ENCODE measurements at places on chromosomes 1 and 21.

GRCh38 chr1:160117300-160117699 is 1.7 kb downstream of the ATP1A2 start:
- DNase-seq = no peak

DNA sequence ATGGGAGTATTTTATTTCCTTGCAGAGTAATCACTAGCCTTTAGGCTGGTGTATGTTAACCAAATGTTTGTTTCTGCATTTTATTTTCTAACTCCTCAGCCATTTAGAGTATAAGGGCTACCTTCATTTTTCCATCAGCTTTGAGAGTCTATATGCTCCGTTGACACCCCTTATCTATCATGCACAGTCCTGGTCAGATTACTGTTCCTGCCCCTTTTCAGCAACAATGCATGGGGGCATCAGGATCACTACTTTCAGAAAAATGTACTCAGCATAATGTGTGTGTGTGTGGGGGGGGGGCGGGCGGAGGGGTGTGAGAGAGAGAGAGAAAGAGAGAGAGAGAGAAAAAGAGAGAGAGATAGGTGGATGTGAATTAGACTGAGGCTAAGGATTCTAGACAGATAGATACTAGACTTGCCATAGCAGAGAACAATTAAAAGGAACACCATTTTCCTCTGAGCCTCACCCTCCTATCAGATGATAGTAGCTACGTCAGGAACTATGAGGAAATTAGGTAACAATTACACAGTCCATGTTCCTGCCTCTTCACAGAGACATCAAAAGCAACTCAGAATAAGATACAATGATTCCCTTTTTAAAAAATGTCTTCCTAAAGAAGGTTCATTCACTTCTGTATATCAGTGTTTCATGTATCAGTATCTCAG is 40.8 kb downstream of the FCER1A start:
- no peak for DNase-seq

DNA sequence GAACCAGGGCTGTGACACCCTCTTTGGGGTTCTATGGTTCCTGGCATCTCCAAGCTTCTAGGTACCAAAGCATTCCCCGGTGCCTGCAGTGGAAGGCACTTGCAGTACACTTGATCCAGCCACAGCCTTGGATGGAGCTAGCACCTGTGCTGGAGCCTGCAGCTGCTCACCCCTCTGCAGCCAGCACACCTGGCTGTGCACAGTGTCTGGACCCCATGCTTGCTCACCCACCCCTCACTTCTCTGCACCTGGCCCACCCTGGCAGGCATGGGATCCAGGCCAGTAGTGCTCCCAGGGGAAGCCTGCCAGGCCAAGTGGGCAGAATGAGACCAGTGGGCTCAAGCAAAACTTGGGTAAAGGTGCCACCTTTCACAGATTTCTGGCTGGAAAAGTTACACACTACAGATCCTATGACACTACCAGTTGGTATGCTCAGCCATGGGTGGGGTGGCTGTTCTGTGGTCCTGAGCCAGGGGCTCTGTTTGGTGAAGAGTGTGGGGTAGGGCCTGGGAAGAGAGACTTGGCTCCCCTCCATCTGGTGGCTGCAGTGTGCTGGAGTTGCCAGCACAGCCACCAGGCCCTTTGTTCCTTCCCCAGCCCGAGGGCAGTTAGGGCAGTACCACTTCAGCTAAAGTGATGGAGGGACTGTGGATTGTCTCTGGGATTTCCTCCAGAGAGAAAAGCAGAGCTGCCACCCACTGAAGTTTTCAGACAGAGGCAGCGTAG is 157.8 kb upstream of the LRRC7 start:
- DNase-seq = no peak

GRCh38 chr1:110164725-110165350 is 14.5 kb downstream of the SLC6A17 start:
- no peak for DNase-seq

- DNase-seq = no peak
Observed at GRCh38 chr1:74714429-74715235, 18.2 kb downstream of the CRYZ start.

GRCh38 chr1:12436345-12436658 is 181.7 kb downstream of the DHRS3 start:
- DNase-seq = no peak

DNA sequence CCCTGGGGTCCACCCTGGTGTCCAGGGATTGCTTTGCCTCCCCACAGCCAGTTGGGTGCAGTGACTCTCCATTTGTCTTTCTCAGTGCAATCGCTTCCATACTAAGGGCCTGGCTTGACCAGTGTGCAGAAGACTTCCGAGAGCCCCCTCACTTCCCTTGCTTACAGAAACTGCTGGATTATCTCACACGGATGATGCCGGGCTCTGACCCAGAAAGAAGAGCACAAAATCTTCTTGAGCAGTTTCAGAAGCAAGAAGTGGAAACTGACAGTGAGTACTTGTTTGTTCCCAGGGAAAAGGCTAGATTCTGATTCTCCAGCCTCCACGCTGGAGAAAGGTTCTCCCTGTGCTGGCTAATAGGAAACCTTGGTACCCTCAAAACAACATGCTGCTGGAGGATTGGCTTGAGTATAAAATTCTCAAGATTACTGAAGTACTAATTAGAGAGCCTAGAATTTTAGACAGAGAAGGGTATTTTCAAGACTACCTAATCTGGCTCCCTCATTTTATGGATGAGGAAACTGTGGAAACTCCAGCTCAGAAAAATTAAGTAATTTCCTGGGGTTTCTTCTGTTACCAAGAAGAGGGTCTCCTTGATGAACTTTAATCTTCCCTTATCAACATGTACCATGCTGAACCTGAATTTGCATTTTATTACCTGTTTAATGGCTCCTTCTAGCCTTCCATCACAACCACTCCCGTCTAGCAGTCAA is 75.8 kb downstream of the RGL1 start:
- DNase-seq = no peak

DNA sequence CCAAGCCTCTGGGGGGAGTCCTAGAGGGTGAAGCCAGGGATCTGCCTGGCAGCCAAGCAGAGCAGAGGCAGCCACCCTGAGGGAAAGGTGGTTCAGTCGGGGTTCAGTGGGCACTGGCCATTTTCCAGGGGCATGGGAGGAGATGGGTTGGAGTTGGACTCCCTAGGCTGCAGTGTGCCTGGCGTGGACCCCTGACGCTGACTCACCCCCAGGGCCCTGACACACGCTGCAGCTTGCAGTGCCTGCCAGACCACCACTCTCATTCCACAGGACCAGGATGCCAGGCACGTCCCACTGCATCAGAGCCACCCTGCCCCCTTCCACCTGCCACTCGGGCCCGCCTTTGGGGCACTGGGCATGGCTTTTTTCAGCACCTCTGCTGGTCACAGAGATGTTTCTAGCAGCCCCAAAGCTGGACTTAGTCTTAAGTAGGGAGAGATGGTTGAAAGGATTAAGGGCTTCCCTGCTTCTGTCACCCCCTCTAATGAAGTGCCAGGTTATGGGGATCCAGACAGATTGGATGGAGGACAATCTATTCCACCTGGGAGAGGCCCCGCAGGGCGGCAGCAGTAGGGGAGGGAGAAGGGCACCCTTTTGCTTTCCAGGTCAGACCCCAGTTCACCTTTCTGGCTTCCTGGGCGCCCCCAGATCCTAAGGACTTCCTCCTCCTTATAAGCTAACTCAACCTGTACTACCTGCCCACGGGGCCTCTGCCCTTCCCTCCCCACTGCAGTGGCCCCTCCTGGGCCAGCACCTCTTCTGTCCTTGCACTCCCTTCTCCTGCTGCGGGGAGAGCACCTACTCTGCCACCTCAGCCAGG is 1.6 kb downstream of the SYT2 start:
- no peak for DNase-seq

- no peak for DNase-seq
Observed at GRCh38 chr1:115170961-115171392, 81.7 kb upstream of the TSPAN2 start.

DNA sequence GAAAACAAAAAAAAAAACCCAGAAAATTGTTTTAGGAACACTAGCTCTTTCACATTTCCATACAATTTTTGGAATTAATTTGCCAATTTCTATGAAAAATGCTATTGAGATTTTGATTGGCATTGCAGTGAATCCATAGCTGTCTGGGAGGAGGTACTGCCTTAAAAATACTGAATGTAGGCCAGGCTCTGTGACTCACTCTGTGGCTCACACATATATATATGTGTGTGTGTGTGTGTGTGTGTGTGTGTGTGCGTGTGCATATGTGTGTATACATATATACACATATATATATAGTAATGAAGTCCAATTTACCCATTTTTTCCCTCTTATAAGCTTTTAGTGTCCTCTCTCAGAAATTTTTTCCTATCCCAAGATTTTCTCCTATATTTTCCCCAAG is 214.2 kb upstream of the DMRTA2 start:
- no peak for DNase-seq

- no peak for DNase-seq
Observed at GRCh38 chr1:207789792-207790787, 38.2 kb downstream of the CD46 start.

GRCh38 chr1:37726751-37727585 is 34.7 kb downstream of the CDCA8 start:
- DNase-seq = no peak

GRCh38 chr1:183506561-183506960 is 34.3 kb downstream of the SMG7 start:
- DNase-seq = no peak

DNA sequence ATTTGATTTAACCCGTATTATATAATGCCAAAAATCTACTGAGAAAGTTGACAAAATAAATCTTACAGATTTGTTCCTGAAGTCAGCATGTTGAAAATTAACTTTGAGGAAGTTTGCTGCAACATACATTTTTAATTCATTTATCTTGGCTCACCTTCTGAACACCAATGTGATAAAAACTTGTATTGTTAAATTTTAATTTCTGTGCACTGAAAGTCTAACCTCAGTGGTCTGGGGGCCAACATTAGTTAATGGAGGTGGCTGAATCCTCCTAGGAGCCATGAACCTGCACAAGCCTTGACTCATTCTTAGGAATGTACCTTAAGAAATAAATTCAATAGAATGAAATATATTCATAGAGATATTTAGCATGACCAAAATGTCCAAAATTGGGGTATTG is 95.3 kb downstream of the ADSS2 start:
- DNase-seq = no peak

- no peak for DNase-seq
Observed at GRCh38 chr1:15346346-15347030, 63.2 kb upstream of the EFHD2 start.

- DNase-seq = no peak
Observed at GRCh38 chr1:153429266-153430165, 13.2 kb downstream of the S100A7A start.

Data from T-helper 1 cell (primary cell).